ENCODE measurements at places on chromosomes 3 and 15. TPM values are rescaled to one million over a fixed set of nuclear protein-coding genes. Genes with fewer than 3 reads are reported as not detected.

IL17RE gene
- total RNA-seq: 2.3 TPM

EHD4 gene
- total RNA-seq: 27.3 TPM

KCNAB1 gene
- total RNA-seq: not detected

FMN1 gene
- 0.37 TPM for total RNA-seq

LYZL4 gene
- not detected for total RNA-seq

FAH gene
- total RNA-seq: 5.3 TPM

SLC24A5 gene
- not detected for total RNA-seq

GOLGA8G gene
- total RNA-seq: not detected

FBXO40 gene
- not detected for total RNA-seq

CYP8B1 gene
- total RNA-seq: not detected

CACNA2D3 gene
- total RNA-seq: not detected

RBP2 gene
- total RNA-seq: not detected

AMOTL2 gene
- total RNA-seq: 38.9 TPM

ZNF80 gene
- not detected for total RNA-seq

GHSR gene
- not detected for total RNA-seq

HGD gene
- 0.42 TPM for total RNA-seq

SLC15A2 gene
- 33.3 TPM for total RNA-seq

B3GNT5 gene
- total RNA-seq: 25.3 TPM

OXTR gene
- total RNA-seq: 5.6 TPM

GOLGA8F gene
- not detected for total RNA-seq

SEMA3F gene
- total RNA-seq: 3.9 TPM

TTLL13 gene
- total RNA-seq: not detected

LMAN1L gene
- 0.80 TPM for total RNA-seq

LRRN1 gene
- total RNA-seq: not detected

SYNPR gene
- 17.6 TPM for total RNA-seq

PRICKLE2 gene
- not detected for total RNA-seq

ABI3BP gene
- total RNA-seq: 4.3 TPM

ARL8B gene
- 54.0 TPM for total RNA-seq

MON1A gene
- total RNA-seq: 7.5 TPM

CDAN1 gene
- 29.5 TPM for total RNA-seq

CAMK2N2 gene
- total RNA-seq: 2.2 TPM

All from A673 (cell line).